ENCODE measurements at places on chromosomes 2 and 18.

GRCh38 chr18:37674570-37674969, 109.0 kb upstream of the CELF4 start:
- H3K4me3 ChIP-seq: no peak overlapping the region
- no peaks in the 10 kb centered on the region for H3K36me3 ChIP-seq
- H3K27ac ChIP-seq: no peak overlapping the region

DNA sequence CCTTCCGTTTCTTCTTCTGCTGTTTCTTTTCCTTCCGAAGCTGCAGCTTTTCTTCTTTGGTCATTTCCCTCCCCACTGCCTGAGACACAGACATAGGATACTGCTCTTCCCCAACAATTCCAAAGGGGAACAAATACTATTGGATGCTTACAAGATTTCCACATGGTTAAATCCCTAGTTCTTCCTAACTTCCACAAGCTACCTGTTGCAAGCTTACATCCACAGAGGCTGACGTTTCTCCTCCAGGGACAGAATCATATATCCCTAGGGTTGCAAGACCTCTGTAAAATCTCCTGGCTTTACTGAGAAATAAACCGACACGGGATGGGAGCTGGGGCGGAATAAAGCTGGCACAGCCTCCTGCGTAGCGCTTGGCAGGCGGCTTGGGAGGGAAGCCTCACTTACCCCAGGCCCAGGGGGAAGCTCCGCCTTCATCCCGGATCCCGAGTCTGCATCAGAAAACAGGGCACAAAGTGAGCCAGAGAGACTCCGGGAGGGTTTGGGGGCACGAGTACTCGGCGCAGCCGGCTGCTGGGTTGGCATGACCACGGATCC, 590 bp downstream of the EIF2B4 start:
- peak overlapping the region; percentile 89 for H3K4me3 ChIP-seq
- peak overlapping the region; percentile 80 for H3K27ac ChIP-seq
- H3K4me1 ChIP-seq: peaks cover 11% of the 10 kb centered on the region
- H3K27me3 ChIP-seq: no peaks in the 10 kb centered on the region

- no peaks in the 10 kb centered on the region for H3K4me1 ChIP-seq
- H3K27me3 ChIP-seq: no peaks in the 10 kb centered on the region
- no peaks in the 10 kb centered on the region for H3K36me3 ChIP-seq
- no peak for DNase-seq
- no peak overlapping the region for H3K4me3 ChIP-seq
Measured at GRCh38 chr2:3343012-3343411, 34.6 kb downstream of the EIPR1 start.

- peaks cover 4% of the 10 kb centered on the region for H3K4me1 ChIP-seq
- no peak overlapping the region for H3K4me3 ChIP-seq
- H3K36me3 ChIP-seq: no peaks in the 10 kb centered on the region
- no peak for DNase-seq
- H3K27me3 ChIP-seq: no peaks in the 10 kb centered on the region
- H3K27ac ChIP-seq: no peak overlapping the region
Measured at GRCh38 chr18:5710235-5710634, 166.4 kb upstream of the EPB41L3 start.

- no peaks in the 10 kb centered on the region for H3K27me3 ChIP-seq
- no peak for DNase-seq
- no peaks in the 10 kb centered on the region for H3K36me3 ChIP-seq
Measured at GRCh38 chr18:75491361-75491760, 63.9 kb upstream of the SMIM21 start.

Data from cardiac muscle cell (in vitro differentiated cells and primary cell).